Caco-2 (cell line): ENCODE measurements at places on chromosomes 5 and 9. TPM values are rescaled to one million over a fixed set of nuclear protein-coding genes. Genes with fewer than 3 reads are reported as not detected.

The TRIM7 gene
- total RNA-seq, result 0.86 and 1.0 TPM in 2 replicates

DNA sequence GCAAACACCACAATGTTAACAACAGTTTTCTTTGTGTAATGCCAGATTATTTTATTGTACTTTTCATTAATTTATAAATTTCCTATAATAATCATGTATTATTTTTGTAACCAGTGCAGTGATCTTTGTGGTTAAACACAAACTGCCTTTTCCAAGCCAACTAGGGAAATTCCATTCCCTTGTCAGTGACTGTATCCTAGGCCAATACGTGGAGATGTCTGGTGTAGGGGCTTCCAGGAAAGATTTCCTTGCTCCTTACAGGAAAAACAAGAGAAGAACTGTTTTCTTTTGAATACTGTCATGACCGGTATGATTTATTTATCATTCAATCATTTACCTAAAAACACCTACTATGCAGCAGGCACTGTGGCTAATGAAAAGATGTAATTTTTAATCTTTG, 31.4 kb downstream of the FANCC start:
- DNase-seq, result no peak

DNA sequence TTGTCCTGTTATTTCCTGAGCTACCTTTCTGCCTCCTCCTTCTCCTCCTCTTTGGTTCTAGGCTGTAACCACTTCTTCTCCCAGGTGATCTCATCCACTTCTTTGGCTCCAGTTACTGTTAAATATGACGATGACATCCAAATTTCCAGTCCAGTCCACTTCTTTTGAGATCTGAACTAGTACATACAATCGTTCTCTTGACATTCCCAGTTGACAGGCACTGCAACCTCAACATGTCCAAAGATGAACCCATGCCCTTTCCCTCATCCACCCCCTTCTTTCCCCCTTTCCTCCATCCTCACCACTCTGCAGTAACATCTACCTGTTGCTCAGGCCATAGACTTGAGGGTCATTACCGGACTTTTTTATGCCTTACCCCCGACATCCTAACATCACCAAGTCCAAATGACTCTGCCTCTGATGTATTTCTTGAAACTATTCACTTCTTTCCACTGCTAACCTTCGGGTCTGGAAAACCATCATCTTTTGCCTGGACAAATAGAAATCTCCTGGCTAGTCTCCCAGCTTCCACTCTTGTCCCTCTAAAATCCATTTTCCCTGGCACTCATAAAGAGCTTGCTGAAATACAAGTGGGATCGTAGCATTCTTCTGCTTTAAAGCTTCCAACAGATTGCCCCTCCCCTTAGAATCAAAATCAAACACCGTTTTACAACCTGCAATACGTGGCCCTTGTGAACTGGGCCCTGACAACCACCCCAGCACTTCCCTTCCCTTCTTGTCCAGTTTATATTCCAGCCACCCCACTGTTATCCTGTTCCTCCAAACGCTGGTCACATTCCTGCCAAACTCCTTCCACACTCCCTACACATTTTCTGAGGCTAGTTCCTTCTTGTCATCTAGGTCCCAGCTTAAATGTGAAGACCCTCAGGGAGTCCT, 31.5 kb downstream of the KLF9 start:
- DNase-seq, result no peak

DNA sequence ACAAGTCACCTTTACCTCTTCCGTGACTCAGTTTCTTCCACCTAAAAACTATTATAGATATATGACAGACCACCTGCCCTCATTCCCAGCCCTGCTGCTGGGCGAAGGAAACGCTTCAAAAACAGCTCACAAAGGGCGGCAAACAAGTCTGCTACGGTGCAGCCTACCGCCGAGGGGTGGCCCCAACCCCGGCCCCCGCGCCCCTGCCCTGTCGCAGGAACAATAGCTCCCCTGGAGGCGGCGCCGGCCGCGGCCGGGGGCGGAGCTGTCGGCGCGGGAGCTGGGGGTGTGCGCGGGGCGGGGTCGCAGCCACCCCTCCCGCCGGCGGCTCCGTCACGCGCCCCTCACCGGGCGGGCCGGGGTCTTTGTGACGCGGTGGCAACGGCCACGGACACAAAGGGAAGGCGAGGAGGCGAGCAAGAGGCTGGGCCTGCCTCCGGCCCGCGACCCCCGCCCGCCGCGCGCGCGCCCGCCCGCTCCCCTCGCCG, at the start of gene TMEFF1:
TSS of gene TMEFF1 (plus strand) at position 362 of the 488 bp plus-strand sequence. CDS start 396 bp downstream, outside the sequence.
- peak; percentile 48 for DNase-seq

- no peak for DNase-seq
Observed at GRCh38 chr9:92666912-92667532, 2.9 kb downstream of the IPPK start.

- peak; percentile 2 for DNase-seq
Observed at GRCh38 chr5:3509290-3509689, 86.3 kb upstream of the IRX1 start.

- no peak for DNase-seq
Observed at GRCh38 chr5:40078898-40079575, 600.7 kb upstream of the PTGER4 start.

DNA sequence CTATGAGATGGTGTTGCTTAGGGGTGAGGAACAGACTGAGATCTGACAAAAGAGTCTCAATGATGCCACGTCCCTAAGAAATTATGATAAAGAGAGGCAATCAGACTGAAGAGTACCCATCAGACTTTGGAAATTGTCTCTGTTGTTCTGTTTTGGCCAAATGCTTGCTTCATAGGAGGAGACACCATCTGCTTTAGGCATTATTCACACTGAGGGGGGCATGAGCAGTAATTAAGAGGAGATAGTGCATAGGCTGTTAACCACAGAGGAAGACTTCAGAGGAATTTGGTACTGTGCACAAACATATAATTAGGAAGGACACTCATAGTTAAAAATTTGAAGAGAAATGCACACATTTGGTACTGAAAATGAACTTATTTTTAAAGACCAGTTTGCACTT, 190.7 kb downstream of the FAM170A start:
- DNase-seq, result no peak

DNA sequence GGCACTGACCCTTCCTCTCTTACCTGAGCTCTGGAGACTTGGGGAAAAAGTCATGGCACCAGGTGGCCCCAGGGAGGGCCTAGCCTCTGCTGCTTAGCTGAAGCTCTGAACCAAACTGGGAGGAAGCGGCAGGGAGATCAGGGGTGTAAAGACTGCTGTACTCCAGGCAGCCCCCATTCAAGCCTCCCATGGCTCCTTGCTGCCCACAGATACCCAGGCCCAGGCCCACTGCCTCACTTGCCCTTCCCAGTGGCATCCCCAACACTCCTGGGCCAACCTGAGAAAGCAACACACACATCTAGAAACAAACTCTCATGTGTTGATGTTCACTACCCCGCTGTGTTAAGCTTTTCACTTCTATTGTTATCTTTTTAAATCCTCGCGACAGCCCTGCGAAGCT, 151.6 kb downstream of the C5orf15 start:
- DNase-seq, result no peak
